Stimulated activated CD4-positive, alpha-beta T cell treated with anti-CD3 and anti-CD28 coated beads, Interleukin-1b, Interleukin-23, amount 100 ng/mL, for 24 hours (primary cell): ENCODE measurements at places on chromosomes 16 and 17.

GRCh38 chr16:14524979-14525378 is 105.1 kb downstream of the PARN start:
- DNase-seq: no peak

- DNase-seq: no peak
Observed at GRCh38 chr16:75433732-75434413, 570 bp upstream of the CFDP1 start.

DNA sequence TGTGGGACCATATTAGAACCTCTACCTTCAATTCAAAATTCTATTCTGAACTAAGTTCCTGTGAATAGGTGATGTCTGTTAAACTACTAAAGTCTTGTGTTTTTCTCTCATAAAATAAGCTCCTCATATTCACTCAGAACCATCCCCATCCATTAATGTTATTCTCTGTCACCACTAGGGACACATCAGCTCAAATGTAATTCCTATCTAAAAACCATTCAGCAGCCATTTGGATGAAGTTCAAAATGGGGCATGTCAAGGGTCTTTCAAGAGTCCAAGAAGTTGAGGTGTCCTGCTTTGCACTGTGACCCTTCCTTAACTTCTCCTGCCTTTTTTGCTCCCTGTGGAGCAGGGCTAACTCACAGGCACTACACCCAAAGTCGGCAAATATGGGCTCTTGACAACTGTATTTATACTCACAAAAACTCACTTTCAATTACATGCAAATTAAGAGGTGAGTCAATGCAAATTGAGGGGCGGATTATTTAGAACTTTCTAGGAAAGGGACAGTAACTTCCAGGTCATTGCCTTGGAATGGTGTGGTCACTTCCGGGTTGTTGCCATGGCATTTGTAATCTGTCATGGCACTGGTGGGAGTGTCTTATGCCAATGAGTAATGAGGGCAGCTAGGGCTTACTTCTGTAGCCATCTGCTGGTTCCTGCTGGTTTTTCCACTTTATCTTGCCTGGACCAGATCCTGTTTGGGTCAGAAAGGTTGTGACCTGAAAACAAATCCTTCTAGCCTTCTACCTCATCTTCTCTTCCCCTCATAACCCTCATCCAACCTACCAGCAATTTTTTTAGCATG is 128.2 kb upstream of the COX10 start:
- DNase-seq: no peak

GRCh38 chr17:28151001-28151400 is 108.5 kb downstream of the NLK start:
- no peak for DNase-seq

DNA sequence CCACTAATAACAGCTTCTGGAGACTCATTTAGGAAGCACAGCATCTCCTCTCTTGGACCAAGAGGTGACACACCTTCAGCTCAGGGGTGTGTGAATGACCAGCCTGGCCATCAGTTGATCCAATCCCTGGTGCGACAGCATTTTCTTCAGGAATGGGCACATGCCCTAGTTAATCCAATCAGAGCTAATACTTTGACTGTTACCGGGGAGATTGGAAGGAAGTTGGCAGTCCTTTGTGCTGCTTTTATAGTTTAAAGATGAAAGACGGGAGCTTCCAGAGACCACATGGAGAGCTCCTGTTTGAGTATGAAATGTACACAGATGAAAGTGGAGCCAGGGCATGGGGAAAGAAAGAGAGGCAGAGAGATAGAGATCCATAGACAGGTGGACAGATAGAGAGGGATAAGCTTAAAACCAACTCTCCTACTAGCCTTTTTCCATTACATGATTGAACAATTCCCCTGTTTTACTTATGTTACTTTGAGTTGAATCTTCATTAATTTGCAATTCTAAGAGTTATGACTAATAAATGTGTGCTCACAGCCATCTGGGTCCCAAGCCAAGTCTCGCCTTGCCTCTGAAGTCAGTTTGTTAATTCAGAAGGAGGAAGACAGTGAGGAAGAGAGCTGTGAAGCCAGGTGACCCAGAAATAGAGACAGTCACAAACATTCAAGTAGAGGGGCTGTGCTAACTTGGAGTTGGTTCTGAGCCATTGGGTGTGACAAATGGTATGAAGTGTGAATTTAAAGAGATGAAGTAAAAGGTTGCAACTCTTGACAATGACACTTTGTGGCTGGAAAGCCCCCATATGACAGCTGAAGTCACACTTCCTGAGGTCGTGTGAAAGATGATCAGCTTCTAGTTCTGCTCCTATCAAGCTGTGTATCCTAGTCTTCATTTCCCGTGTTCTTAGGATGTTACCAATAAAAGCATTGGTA is 120.0 kb upstream of the GOT2 start:
- DNase-seq: no peak

- no peak for DNase-seq
Observed at GRCh38 chr16:80744856-80745255, 59.5 kb downstream of the CDYL2 start.
